Peyer's patch (tissue), 4 donors: ENCODE measurements at places on chromosomes 7 and 10. TPM values are rescaled to one million over a fixed set of nuclear protein-coding genes. Genes with fewer than 3 reads are reported as not detected.
A peak's percentile ranks its signal among the peaks of the same experiment; 100 is the strongest.

Gene CYP3A4
- 796 TPM for total RNA-seq

DNA sequence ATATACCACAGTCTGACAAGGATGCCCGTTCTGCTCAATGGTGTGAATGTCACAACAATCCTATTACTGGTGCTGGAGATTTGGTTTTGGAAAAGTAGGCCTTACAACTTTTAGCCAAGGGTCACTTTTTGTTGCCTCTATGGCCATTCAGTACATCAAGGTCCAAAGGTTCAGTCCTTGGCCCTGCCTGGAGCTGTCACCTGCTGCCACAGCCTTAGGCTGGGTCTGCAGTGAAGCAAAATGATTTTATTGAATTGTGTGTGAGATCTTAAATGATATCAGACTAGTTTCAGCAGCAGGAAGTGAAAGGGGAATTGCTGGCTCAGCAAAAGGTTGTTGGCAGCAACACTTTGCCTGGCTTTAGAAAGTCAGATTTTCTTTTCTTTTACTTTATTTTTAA, 427.6 kb downstream of the THSD7A start:
- no peak for DNase-seq

DNA sequence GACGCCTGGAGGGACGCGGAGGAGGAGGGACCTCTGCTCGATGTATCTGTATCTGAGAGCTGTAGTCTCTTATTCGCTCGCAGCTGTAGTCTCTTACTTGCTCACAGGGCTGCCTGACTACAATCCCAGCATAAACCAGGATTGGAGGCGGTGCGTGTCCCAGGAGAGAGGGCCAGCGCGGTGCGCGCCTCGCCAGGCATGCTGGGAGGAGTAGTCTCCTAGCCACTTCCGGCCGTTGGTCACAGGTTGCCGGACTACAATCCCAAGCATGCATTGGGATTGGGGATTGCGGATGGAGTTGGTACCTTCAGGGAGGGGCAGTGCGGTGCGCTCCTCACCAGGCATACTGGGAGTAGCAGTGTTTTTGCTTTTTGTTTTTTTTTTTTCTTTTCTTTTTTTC, 421.7 kb upstream of the NUPR2 start:
- no peak for DNase-seq

- no peak for DNase-seq
Observed at GRCh38 chr7:25261545-25262140, 33.4 kb upstream of the NPVF start.

Gene PTPN20
- total RNA-seq = not detected

DNA sequence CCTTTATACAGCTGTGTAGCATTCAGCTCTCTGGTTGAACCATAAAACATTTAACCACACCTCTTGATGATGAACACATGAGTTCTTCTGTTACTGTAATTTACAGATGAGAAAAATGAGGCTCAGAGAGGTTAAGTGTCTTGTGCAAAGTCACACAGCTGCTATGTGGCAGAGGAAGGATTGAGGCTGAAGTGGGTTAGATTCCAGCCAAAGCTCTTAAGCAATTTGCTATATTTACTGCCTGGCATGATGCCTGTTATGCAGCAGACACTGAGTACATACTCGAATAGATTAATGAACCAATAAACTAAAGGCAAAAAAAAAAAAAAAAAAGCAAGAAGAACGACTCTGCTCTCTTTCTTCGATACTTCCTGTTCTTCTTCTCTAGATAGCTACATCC, 35.7 kb downstream of the GFRA1 start:
- DNase-seq = no peak

Gene UCMA
- not detected for total RNA-seq

- no peak for DNase-seq
Observed at GRCh38 chr10:12978891-12979290, 22.6 kb downstream of the CCDC3 start.

- DNase-seq = no peak
Observed at GRCh38 chr10:117677890-117678500, 135.4 kb downstream of the EMX2 start.

DNA sequence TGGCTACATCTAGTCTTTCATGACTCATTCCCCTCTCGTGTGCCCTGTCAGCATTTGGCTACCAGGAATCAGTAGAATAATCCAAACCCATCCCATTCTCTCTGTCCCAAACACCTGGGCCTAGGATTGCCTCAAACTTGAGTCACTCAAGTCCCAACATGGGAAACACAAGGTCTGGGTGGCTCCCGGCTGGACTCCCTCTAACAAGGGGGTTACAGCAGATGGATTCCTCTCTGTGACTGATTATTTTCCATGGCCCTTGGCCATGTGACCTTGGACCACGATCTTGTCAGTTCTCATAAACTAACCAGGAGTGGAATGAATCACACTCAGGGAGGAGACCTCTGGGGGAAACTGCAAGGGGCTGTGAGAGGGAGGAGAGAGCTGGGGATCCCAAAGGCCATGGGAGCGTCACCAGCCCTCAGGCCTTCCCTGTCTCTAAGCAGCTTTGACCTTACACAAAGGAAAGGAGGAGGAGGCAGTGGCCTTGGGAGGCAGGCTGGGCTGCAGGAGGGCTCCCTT, 533.1 kb downstream of the KCNMA1 start:
- DNase-seq = no peak

- no peak for DNase-seq
Observed at GRCh38 chr7:152894295-152895170, 135.0 kb downstream of the ACTR3B start.

Gene GPR26
- total RNA-seq = not detected

DNA sequence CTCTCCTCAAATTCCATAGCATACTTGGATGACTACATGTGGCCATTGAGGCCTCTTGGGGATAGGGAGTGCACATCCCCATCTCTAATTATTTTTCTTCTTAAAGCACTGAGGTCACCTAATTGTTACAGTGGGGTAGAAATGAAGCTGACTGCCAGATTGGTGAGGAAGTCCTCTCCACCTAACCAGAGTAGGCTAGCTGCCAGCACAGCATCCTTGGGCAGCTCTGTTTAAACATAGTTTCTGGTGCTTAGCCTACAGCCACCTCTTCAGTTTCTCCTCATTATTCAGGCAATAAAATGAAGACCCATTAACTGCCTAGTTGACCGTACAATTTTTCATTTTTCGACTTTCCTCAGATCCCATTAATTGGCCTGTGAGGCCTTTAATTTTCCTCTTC, 104.6 kb downstream of the MLLT10 start:
- no peak for DNase-seq

GRCh38 chr7:27254625-27255024, 12.0 kb downstream of the EVX1 start:
- DNase-seq = no peak

GRCh38 chr10:121791761-121792160, 136.1 kb downstream of the ATE1 start:
- no peak for DNase-seq

DNA sequence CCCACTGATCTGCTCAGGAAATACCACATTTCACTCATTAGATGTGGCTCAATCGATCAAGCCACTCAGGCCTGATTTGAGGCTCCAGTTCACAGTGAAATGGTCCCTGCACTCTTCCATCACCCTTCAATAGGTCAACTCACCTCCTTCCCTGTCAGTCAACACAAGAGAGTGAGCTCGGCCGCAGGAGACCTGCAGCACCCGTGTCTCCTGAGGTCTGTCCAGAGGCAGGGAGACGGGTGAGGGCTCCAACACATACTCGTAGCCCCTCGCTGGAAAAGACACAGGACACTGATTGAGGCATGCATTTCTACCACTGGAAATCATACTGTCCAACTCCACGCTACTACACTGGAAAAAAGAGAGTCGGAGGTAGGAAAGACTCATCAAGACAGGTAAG, 7.1 kb downstream of the RCC1L start:
- no peak for DNase-seq

Gene ZMIZ1
- 78.5 TPM for total RNA-seq

Gene H2BK1
- not detected for total RNA-seq

DNA sequence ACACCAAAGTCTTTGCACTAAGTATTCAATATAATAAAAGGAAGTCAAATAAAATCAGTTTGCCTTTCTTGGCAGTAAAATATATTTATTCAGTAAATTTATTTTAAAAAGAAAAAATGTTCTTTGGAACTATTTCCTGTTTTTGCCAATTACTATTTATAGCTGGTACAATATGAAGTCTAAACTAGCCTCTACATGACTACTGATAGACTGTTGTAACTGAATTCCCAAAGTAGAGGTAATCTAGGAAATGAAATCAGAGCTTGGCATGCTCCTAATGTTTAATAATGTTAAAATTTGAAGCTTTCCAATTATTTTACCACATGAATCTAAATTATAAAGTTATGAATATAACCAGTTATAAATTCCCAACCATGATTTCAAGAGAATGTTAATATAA, 385.5 kb downstream of the SEMA3D start:
- no peak for DNase-seq

Gene GTF2IRD1
- total RNA-seq = 11.6 TPM

GRCh38 chr10:102504179-102504975, 605 bp downstream of the SUFU start:
- peak; percentile 25 for DNase-seq

Gene TUBB8
- not detected for total RNA-seq

DNA sequence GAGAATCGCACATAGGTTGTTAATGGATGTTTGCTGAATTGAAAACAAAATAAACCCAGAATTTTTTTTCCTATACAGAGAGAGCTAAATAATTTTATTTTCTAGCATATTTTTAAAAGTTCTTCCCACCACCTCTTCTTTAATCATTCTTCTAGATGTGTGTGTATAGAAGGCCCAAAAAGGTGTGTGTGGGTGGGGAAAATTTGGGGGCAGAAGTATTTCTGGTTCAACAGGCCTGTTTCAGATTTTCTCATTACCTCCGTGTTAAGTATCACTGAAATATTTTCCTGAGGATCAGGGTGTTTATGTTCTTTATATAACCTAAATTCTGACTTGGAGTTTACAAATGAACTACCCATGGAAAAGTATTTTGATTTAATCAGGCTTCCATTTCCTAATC, 144.2 kb upstream of the ZNF804B start:
- DNase-seq = no peak

DNA sequence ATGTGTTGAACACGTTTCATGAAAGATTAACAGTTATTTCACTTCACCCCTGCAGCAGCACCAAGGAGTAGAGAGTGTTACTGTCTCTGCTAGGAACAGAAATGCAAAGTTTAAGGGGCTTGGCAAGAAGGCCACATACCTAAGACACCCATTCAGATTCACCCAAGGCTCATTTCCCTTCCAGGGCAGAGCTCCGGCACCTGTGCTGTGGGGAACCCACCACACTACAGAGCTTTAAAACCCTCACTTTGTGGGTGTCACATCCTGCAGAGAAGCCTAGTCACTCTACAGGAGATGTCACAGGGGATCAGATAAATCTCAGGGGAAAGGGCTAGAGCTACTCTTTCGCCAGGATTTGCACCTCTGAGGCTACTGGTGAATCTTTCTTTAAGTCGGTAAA, 176.1 kb upstream of the KLF6 start:
- DNase-seq = peak; percentile 73

- no peak for DNase-seq
Observed at GRCh38 chr10:103276896-103277712, at the start of gene INA. Gene INA, plus strand, starts transcription at chr10:103277138. Its CDS starts 74 bp downstream, at chr10:103277212.

- DNase-seq = no peak
Observed at GRCh38 chr7:118352867-118353453, 128.5 kb downstream of the ANKRD7 start.

Gene FAM25C
- not detected for total RNA-seq
